ENCODE measurements at places on chromosomes 16 and 17.

DNA sequence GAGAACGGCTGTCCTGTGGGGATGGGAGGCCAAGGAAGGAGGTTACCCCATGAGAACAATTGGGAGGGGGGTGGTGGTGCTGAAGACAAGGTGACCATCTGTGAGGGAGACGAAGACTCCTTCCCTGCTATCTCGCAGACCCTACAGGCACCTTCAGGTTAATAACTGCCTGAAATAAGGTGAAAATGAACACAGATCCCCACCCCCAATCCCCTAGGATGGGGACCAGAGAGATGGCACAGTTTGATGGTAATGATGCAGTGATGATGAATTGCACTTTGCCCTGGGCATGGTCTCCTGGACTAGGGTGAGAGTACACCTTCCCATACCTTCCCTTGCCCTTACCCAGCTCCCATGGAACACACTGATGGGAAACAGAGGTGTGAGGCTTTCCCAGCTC is 1.4 kb upstream of the NAE1 start:
- DNase-seq: no peak

GRCh38 chr17:49993423-49994060 is 1.5 kb downstream of the DLX3 start:
- no peak for DNase-seq

GRCh38 chr16:66536525-66536924 is 13.4 kb downstream of the TK2 start:
- no peak for DNase-seq

- no peak for DNase-seq
These were observed 25.3 kb downstream of the CMIP start for GRCh38 chr16:81469710-81470535.

DNA sequence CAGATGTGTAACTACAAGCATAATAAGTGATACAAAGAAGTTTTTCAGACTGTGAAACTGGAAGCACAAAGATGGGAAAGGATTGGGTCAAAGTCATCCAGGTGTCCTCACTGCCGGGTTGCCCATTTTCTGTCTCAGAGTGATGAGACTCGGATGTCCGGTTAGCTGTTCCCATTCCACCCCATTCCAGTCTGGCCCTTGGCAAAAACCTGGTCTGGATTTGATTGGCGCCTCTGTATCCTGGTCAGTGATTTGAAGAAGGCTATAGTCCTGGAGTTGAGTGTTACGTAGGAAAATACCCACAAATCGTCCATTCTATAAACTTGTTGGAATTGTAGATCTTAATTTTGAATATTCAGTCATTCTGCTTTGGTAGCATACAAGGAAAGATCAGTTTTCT is 19.9 kb upstream of the PHKG2 start:
- DNase-seq: no peak

GRCh38 chr17:49101054-49101534 is 31.5 kb upstream of the B4GALNT2 start:
- no peak for DNase-seq

- DNase-seq: no peak
These were observed 64.2 kb downstream of the SPECC1 start for GRCh38 chr17:20073055-20073979.

DNA sequence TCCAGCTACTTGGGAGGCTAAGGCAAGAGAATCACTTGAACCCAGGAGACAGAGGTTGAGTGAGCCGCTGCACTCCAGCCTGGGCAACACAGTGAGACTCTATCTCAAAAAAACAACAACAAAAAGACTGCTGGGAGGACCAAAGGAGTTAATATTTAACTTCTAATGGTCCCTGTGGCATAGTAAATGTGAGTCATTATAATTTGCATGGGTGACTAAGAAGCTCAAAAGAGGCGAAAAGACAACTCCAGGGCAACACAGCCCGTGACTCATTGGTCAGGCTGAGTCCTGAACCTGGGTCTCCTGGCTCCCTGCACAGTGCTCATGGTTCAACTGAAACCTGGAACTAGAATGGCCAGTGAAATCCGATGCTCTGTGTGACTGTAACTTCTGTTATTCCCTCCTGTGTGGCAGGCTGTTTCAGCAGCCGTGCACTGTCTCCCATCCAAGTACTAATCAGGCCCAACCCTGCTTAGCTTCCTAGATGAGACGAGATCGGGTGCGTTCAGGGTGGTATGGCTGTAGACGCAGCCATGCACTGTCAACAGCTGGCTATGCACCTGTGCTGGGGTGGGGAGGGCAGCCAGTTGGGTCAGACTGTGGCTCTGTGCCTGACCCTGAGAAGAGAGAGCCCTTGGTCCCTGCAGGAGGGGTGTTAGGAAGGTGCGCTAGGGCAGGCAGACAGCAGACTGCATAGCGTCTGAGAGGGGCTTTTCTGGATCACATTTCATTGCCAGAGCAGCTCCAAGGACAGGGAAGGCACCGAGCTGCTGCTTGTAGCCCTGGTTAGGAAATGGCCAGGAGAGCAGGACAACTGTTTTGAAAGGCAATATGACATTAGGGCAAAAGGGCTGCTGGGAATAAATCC is 14.5 kb upstream of the GPRC5C start:
- no peak for DNase-seq

Data from activated T-helper 1 cell treated with anti-CD3 and anti-CD28 coated beads, Interleukin-2, amount 50 U/mL, for 16 hours (primary cell).